Fibroblast of the aortic adventitia (primary cell): ENCODE measurements at places on chromosomes 11 and 22.
A peak's percentile ranks its signal among the peaks of the same experiment; 100 is the strongest.

- DNase-seq: no peak
These were observed 25.9 kb downstream of the ZNF195 start for GRCh38 chr11:3353066-3353465.

GRCh38 chr11:32659672-32660071, 76.0 kb downstream of the EIF3M start:
- peak; percentile 22 for DNase-seq

DNA sequence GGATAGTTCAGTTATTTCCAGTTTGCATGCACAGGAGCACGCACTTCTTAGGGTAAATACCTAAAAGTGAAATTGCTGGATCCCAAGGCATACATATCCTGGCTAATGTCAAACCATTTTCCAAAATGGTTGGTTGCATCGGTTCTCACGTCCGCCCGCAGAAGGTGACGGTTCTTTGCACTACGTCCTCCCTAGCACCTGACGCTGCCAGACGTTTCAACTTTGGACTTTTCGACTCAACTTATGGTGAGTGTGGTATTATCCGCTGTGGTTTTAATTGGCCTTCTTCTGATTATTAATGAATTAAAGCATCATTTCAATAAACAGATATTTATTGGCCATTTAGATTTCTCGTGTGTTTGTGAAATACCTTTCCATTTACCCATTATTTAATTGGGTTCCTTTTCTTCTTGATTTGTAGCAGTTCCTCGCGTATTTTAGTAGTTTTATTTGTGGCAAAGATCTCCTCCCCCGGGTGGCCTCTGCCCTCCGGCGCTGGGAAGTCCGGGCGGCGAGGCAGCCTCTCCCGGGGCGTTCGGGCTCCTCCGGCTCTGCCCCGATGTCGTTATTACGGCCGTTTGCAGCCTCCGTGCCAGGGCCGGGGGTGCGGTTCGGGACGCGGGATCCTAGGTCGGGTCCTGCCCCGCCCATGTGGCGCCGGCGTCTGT, at the start of gene JHY:
Gene JHY, plus strand, starts transcription at position 571 of the 668 bp plus-strand sequence. CDS start 3,091 bp downstream, outside the sequence.
- peak; percentile 2 for DNase-seq

DNA sequence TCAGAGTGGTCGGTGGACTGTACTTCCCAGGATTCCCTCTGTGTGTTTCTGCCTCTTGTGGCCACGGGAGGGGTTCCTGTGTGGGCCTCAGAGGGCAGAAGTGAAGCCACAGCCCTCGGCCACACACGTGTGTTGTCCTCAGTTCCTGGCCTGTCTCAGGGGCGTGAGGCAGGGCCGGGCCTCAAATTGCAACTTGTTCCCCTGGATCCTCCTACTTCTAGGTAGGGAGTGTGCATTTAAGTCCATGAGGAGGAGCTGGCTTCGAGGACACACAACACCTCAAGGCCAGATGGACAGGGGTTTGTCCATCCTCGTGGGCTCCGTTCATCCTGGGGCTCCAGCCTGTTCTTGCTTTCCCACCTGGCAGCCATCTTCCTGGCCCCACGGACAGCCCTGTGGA, 573.0 kb downstream of the TBC1D22A start:
- no peak for DNase-seq
